NB4 (cell line): ENCODE measurements at places on chromosomes 16 and 17.

DNA sequence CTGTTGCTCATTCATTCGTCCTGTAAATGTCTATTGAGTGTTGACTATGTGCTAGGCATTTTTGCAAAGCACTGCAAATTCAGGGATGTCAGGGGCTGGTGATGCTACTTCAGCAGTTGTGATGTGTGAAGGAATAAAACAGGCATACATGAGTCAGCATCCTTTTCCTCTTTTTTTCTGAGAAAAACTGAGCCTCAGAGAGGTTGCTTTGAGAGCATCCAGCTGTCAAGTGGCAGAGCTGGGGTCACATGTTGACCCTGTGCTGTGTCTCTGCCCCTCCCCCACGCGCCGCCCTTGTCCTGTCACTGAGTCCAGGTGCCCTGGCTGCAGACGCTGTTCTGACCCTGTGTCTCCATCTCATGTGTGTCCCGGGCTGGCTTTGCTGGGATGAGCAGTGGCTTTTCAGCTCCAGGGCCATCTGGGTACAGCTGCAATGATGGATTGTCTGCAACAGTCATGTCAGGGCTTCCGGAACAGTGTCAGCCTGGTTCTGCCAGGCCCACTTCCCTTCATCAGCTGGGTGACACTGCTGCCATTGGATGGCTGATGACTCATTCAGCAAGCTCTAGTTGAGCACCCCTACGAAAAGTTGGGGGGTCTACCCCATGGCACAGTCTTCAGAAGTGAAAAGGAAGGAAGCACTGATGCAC is 14.9 kb downstream of the SEC14L5 start:
- no peak for DNase-seq

DNA sequence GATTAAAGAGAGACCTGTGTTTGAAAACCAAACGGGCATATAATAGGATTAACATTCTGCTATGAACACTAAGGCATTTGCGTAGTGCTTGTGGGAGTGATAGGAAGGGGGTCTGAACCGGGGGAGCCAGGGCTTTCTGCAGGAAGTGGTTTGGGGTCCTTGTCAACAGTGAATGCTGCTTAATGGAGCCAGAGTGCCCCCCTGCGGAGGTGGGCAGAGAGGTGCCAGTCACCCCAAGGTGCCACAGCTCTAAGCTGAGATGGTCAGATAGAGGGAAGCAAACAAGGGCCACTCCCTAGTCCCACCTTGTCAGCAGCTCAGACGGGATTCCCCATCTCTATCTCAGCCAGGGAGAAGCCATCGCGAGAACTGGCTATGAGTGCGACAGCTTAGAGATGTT is 17.7 kb downstream of the NAA60 start:
- DNase-seq = peak; percentile 69

DNA sequence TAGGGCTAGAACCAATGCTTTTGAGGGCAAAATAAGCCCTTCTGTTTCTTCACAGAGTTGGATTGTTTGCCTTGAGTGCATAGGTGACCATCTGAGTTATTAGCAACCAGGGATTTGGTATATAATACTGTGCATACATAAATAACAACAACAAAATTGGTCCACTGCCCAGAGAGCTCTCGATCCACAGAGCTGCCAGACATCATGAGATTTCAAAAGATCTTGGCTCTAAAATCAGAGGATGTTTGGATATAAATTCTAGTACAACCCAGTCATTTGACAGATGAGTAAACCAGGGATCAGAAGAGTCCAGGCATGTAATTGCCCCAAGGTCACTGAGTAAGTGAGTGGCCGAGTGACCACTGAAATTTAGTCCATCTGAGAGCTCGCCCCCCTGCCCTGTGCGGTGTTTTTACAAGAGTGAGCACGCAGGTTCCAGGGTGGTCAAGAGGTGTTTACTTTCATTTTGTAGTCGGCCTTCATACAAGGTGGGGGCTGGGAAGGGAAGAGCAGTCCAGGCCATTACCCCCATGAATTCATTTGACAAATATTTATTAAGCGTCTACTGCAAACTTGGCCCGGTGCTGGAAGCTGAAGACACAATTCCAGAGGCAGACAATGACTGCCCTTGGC is 1.8 kb upstream of the MT2A start:
- no peak for DNase-seq

- no peak for DNase-seq
Observed at GRCh38 chr17:49439673-49440571, 25.2 kb upstream of the PHB1 start.

GRCh38 chr17:29279397-29280070 is 14.4 kb downstream of the NUFIP2 start:
- DNase-seq = peak; percentile 63

GRCh38 chr16:15587152-15587825 is 55.7 kb downstream of the MARF1 start:
- DNase-seq = peak; percentile 55

DNA sequence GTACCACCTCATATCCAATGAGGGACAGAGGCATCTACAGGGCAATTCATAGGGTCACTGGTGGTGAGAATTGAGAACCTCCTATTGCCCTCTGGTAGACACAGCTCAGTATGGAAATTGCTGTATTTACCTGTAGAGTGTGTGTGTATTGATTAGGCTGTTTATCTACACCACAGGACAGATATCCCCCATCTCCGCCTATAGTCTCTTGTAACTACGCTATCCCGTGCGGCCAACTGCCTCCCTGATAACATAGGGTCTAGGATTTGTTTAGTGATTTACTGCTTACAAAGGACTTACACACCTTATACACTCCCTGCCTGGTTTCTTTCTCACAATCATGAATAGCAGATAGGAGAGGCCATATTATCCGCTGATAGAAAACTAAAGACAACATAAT is 1.7 kb upstream of the STAT3 start:
- DNase-seq = no peak

- DNase-seq = no peak
Observed at GRCh38 chr17:4229627-4230541, 33.9 kb downstream of the ANKFY1 start.

DNA sequence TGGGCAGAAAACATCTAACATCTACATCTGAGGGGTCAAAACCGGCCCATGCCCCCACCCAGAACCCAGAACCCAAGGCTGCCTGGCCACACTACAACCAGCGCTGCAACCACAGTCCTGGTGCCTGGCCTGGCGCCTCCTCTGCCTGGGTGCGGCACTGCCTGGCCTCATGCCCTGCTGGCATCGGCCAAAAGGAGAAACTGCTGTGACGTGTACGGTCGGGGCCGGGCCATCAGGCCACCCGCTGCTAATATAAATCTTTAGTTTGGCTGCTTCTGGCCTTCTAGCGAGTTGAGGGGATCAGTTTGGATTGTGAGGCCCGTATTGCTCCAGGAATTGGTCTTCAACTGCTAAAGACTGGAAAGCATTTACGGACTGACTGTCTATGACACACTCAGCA is 22.8 kb downstream of the TMEM204 start:
- DNase-seq = no peak

DNA sequence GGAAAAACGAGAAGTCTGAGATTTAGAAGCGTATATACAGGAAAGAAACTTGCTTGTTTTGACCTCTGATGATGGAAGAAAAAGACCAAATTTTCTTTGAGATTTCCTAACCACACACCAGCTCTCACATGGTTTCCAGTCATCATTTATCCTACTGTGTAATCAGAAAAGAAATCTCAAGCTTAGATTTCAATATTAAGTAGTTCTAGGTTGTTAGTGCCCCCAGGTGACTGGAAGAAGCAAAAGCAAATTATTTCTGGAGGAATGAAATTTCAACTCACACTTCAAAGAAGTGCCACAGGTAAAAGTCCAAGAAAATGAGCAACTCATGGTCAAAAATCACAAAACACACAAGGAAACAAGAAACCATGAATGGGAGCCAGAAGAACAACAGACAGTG is 51.8 kb upstream of the KDM6B start:
- no peak for DNase-seq

DNA sequence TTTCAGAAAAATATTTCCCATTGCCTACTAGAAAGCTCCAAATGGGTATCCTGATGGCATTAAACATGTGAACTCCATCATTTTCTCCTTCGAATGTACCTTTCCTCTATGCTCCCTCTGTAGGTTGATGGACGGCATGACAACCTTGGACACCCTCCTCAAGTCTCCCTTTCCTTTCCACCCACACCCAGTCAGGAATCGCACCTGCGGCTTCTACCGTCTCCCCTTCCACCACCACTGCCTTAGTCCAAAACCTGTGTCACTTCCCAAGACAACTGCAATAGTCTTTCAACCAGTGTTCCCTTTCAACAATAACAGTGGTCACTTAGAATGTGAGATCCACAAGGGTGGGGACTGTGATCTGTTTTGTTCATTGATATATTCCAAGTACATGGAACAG is 233.1 kb upstream of the AXIN2 start:
- peak; percentile 13 for DNase-seq
